Cerebellum (tissue), 4 donors: ENCODE measurements at places on chromosomes 12 and 14.

DNA sequence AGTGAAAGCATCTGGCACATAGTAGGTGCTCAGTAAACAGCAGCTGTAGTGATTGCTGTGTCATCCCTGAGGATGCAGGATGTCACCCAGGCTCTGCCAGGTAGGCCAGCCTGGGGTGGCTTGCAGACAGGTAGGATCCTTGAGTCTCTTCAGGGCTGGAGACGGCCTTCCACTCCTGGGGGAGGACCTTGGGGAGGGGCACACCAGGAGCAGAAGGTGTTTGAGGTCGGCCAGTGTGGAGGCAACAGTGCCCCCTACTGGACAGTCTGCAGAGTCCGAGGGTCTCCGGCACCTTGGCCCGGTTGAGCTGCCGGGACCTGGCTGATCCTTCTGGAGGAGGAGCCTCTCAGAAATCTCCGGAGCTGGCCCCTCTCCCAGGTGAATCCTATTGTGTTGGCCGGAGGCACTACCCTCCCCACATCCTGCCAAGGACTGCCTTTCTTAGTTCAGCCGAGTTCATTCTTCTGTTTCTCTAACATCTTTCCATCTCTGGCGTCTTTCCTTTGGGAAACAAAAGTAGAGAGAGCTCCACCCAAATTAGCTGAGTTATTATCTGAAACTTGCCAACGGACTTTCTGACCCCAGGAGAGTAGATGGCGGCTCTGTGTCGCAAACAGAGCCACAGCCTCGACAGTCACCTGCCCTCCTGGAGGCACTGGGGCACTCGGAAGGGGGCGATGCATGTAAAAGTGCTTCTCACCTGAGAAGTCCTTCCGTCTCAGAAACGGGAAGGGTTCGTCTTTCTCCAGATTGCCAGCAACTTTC lies 41.8 kb upstream of the CLMN start:
- no peak for DNase-seq

GRCh38 chr12:106248846-106249371 lies 1.1 kb upstream of the CKAP4 start:
- no peak for DNase-seq

DNA sequence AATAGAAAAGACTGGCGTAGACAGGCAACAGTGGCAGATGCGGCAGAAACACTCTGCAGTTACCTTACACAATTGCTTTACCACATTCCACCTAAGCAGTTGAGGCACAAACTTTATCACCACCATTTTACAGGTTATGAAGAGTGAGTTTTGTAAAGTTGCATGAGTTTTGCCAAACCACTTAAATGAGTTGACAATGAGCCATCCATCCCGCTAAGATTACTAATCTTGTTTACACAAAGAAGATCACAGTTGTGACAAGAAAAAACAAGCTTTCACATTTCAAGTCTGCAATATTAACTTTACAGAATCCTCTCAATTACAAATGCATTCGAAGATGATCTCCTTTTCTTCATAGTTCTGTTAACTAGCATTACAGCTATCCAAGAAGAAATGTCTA lies 1.8 kb downstream of the TMCC3 start:
- no peak for DNase-seq

DNA sequence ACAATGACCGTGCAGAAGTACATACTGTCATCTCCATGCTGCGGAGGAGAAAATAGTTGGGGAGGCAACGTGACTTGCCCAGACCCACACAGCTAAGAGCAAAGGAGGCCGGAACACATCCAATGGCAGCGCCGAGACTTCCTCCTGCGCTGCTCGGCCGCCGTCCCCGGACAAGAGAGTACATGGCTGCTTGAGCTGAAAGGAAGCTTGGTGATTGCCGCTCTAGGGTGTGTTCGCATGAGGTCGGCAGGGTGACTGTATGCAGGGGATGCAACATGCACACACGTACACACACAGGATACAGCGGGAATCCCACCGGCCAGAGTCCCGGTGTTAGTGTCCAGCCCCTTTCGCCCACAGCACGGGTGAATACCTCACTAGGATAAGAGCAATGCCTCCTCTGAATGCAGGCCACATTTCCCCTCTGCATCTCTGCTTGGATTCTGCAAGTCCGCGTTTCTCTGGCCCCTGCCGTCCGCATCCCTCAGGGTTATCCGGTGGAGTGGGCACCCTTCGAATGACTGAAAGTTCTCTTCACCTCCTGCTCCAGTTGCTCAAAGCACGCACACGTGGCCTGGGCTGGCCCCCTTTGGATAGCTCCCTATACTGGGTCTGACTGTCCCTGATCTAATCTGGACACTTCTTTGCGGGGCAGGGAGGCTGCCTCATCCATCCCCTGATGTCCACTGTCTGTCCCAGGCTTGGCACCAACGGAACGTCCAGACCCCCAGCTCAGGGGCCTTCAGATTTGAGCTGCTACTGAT lies 78.8 kb downstream of the GSC start:
- no peak for DNase-seq

DNA sequence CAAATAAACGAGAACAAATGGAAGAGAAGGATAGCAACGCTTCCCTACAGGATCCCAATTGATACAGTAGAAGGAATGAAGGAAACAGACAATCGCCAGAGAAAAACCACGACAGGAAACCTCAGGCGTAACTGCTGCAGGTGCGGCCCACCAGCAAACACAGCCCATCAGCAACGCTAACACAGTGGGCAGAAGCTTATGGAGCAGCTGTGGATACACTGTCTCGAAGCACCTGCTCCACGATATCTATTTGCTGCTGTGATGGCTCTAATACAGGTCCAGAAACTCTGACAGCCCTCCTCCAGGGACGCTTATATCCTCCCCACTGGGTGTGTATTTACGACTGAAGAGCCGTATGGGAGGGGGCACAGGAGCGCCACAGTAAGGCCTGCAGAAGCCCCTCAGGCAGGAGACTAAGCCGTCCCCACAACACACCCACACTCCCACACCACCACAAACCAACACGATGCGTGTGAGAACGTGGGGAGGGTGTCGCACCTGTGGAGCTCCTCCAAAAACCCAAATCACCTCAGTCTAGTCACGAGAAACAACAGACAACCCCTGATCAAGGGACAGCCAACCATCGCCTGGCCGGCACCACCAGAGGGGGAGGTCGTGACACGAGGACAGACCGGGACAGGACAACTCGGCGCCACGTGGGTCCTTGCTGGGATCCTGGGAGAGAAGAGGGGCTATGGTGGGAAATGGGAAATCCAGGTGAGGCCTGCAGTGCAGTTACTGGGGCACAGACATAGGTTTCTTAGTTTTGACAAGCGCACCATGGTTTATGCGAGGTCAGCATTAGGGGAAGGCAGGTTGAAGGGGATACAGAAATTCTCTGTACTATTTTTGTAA lies 24.0 kb downstream of the POLE start:
- DNase-seq = no peak

DNA sequence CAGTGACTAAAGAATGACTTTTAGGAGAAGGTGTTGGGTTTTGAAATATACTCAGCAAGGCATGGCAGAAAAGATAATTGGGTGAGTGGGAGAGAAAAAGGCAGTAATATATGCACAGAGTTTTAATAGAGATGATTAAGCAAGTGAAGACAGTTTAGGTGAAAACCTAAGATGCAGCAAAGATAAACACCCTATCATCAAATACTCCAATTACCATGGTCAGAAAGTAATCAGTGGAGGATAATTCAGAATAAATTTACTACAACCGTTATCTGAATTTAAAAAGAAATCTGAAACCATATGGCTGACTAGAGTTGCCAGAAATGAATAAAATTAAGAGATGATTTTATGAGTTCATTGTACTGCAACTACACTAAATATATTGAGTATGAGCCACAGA lies 26.8 kb downstream of the NAA30 start:
- no peak for DNase-seq

- no peak for DNase-seq
These were observed 8.7 kb downstream of the PHB2 start for GRCh38 chr12:6961695-6962284.

GRCh38 chr12:66273147-66273546 lies 29.1 kb upstream of the HELB start:
- DNase-seq = no peak

GRCh38 chr12:100216337-100216736 lies 15.7 kb downstream of the ACTR6 start:
- no peak for DNase-seq

GRCh38 chr12:132230381-132230780 lies 86.1 kb downstream of the NOC4L start:
- no peak for DNase-seq

DNA sequence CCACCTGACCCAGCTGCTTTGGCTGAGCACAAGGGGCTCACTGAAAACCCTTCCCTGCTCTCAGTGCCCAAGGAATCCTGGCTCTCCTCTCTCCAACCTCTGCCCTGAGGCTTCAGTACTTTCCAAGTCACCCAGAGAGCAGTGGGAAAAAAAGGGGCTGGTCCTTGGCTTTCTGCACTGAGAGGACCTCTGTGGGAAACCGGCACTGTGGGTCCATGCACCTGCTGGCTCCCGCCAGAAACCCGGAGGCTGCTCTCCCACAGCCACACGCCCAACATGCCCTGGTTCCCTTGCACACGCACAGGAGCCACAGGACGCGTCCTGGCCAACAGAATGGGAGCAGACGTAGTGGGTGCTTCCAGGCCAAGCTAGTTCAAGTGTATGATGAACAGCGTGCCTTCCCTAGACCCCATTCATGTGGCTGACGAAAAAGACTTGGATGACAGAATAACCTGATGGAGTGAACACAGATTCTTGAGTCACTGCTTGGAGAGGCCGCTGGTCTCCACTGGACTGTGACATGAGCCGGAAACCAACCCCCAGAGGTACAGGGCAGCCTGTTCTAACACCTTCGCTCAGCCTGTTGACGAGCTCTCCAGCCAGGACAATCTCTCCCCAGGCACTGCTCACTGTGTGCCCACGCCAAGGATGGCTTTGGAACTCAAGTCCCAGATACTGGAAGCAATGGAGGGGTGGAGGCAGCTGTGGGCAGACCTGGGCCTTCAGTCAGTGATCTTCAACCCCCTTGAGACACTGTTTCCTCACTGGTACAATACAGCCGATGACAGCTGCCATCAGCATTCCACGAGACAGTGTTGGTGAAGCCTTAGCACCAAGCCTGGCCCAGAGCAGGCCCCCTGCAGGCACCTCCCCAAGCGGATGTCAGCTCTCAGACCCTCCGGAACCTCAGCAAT lies 87.7 kb downstream of the ITPK1 start:
- no peak for DNase-seq

DNA sequence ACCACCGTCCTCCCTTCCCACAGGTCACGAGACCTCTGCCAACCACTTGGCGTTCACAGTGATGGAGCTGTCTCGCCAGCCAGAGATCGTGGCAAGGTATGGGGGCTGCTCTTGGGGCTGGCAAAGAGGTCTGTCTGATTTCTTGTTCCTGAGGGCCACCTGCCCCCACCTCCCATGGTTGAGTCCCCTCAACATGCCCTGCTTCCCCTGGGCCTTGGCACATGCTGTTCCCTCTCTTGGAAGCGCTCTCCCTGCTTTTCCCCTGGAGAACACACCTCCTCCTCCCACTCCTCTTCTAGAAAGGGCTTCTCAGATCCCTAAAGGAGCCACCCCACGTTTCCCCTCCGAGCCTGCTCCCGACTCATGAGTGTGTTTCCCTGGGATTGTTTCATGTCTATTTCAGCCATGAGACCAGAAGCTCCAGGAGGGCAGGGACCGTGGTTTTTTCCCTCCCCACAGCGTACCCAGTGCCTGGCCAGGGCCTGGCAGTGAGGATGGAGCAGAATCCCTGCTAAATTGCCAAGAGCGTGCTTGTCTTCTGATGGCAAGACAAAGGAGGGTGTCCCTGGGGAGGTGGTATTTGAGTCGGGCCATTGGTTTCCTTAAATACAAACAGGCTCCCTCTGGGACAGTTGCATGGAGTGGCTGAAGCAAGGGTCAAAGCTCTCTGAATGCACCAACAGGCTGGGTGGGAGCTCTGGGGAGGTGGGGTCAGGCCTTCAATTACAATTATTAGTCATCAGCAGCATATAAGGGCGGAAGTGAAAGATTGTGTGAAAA lies 34.1 kb downstream of the CYP46A1 start:
- no peak for DNase-seq

DNA sequence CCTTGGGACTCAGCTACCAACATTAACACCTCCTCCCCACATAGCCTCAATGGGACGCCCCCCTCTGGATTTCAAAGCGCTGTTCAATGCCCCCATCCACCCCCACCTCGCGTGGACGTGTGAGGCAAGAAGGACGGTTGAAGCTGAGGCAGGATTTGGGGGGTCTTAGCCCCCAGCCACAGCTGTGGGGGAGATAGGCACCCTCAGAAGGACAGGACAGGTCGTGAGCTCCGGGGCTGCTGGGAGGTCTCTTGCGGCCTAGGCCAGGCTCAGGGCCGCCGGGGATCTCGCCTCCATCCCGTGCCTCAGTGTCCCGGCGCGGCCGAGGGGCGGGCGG lies 8.3 kb upstream of the SP7 start:
- no peak for DNase-seq

GRCh38 chr12:55624056-55624455 lies 12.6 kb upstream of the OR10P1 start:
- no peak for DNase-seq
